GM18507 (cell line): ENCODE measurements at places on chromosomes 4 and X.

GRCh38 chrX:118990512-118991227, 16.3 kb downstream of the LONRF3 start:
- DNase-seq, result no peak

DNA sequence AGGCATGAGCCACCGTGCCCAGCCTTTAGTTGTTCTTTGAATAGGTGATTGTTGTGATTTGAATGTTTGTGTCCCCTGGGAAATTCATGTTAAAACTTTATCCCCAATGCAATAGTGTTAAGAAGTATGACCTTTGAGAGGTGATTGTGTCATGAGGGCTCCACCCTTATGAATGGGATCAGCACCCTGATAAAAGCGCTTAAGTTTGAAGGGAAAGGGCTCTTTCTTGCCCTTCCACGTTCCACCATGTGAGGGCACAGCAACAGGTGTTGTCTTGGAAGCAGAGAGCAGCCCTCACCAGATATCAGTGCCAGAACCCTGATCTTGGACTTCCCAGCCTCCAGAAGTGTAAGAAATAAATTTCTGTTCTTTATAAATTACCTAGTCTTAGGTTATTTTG, 33.7 kb upstream of the RP2 start:
- no peak for DNase-seq

GRCh38 chr4:164313853-164314252, 440.1 kb upstream of the SMIM31 start:
- DNase-seq, result no peak

DNA sequence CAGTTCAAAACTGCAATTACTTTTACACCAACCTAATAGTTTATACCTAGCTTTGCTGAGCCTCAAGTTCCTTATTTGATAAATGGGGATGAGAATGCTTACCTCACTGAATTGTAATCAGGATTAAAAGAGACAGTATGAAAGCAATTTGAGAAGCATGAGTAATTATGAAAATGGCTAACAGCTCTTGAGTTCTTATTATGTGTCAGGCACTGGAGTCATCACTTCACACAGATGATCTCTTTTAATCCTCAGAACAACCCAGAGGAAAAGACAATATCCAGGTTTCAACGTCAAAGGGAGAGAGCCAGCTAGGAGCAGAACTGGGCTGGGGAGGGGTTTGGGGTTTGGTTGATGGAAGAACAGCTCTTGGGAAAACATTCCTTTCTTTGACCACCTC, 221.0 kb upstream of the NWD2 start:
- DNase-seq, result no peak

- DNase-seq, result no peak
Observed at GRCh38 chrX:41781500-41781899, 57.5 kb downstream of the GPR82 start.

DNA sequence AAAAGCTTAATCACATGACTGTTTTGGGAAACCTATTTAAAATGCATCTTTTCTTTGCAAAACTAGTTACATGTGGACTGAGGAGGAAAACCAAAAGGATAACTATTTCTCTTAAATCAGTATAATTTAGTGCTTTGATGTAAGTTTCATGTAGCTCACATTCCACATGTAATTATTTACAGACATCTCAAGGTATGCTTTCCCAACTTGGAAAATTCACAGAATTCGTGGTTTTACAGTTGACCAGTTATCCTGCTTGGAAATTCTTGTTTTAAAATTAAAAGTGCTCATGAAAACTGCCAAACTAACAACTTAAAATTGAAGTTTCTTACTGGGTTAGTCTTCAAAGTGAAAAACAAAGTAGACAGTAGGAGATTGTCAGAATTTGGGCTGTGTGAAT, 52.4 kb downstream of the EDNRA start:
- no peak for DNase-seq

GRCh38 chr4:37812713-37813112, 13.8 kb upstream of the PGM2 start:
- no peak for DNase-seq

- DNase-seq, result no peak
Observed at GRCh38 chr4:108774809-108775530, 12.1 kb upstream of the ETNPPL start.
